HCT116 (cell line): ENCODE measurements at places on chromosomes 6 and 20. TPM values are rescaled to one million over a fixed set of nuclear protein-coding genes. Genes with fewer than 3 reads are reported as not detected.

- DNase-seq, result no peak
Observed at GRCh38 chr20:25750220-25750764, 53.6 kb upstream of the ZNF337 start.

- no peak for DNase-seq
Observed at GRCh38 chr6:73236144-73236750, 11.0 kb upstream of the KHDC1L start.

DNA sequence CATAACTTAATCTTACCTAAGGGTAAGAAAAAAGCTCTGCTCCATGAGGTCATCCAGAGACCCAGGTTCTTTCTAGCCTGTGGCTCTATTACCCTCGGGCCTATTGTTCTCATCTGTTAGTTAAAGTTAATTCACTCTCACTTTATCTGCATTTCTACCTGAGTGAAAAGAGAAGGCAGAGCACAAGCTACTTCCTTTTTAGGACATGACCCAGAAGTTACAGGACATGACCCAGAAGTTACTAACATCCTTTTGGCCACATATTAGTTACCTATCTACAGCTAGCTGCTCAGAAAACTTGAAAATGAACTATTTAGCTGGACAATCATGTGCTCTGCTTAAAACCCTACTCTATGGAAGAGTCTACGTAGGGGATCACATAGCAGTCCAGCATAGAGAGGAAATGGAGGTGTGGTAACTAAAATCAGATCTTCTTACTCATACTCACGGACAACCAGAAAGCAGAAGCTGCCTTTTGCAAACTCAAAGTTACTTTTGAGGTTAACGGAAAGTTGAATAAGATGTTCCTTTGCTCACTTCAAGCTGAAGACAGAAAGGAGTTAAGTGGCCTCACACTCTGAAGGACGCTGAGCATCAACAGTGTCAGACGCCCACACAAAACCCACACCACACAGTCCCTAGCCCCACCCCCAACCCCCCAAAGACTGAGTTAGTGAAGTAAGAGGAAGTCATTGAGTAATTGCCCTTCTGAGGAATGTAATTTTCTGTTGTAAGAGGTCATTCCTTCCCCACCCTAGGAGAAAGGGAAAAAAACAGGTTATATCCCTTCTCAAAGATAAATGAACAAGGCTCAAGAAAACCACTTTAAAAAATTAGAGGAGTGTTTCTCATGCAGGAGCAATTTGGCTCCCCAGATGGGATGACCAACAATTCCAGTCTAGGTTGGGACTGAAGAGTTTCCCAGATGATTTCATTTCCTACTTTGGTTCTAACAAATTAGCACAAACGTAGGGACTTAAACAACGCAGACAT lies 45.9 kb upstream of the TAB2 start:
- no peak for DNase-seq

- no peak for DNase-seq
Observed at GRCh38 chr6:33450434-33450833, 3.9 kb upstream of the ZBTB9 start.

DNA sequence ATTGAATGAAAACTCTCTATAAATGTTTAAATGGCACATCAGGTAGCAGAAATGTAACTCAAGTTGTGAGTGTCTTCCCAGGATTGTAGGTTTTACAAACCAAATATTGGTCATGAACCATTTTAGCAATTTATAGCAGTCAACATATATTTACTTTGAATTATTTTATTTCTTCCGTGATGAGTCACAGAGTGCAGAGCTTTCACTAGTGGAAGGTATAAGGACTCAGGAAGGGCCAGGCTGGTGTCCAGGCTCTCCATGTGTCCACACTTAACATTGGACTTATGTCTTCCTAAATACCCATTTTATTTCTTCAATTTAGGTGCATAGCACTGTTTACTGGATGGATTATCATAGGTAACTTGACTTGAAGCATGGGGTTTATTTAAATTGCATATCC lies 120.9 kb downstream of the OLIG3 start:
- no peak for DNase-seq

DNA sequence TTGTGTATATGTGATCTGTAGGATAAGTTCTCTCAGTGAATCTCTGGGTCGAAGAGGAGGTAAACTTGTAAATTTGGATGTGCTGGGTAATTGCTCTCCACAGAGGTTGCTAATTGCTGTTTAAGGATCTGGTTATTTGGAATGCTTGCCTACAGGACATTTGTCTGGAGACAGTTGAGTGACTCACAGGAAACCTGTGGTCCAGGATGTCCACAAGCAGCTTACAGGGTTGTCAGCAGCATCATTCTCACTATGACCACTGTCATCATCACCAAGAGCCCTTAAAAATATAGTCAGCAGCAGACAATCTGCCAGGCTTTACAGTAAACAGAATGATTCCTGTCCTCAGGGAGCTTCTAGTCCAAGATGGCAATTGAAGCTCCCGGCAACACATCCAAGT lies 31.2 kb upstream of the KCNK5 start:
- no peak for DNase-seq

DNA sequence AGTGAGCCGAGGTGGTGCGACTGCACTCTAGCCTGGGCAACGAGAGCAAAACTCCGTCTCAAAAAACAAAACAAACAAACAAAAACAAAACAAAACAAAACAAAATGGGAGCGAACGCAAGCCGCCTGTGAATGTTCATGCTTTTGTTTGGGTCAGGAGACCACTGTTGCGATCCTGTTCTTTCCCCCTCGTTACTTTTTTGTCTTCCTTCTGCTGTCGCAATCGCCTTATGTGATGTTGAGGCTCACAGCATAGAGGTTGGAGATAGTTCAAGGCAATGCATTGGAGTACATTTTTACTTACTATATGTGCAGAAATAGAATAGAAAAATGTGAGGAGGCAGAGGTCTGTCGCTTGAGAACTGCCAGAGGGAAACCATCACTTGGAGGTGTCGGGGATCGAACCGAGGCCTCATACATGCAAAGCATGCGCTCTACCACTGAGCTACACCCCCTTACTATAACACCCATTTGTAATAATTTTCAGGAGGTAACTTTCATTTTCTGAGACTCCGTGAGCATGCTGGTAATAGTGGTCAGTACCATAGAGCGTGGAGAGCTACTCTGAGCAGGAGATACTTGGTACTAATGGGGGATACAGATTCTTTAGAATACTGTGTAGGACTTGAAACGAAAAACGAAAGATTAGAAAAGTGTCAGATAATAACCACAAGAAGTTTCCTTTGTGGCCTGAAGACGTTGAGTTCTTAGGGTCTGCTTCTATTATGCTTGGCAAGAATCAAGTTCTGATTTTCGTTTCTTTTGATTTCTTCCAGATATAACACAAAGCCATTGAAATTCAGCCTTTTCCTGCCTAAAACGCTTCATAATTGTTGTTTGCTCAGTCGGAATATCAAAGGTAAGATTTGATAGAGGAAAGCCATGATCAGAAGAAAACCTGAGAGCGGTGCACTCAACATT lies 121.1 kb downstream of the TRIM27 start:
- DNase-seq, result peak; percentile 58

GRCh38 chr20:46599227-46599987 lies 49.0 kb upstream of the OCSTAMP start:
- no peak for DNase-seq

DNA sequence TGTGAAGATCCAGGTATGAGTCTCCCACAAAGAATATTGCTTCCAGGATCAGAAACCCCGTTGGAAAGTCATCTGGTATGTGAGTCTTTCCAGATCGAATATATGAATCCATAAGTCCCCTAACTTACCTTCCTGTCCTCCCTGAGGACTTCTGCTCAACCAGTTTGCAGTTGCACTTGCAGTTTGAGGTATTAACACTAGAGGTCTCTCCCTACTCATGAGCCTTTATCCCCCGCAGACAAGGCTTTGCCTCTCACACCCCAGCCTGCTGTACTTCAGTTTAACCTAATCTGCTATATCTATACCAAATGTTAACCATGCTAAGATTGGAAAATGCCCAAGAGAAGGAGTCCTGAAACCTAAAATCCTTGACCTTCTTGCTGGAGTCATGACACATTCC lies 135.3 kb upstream of the DEFB112 start:
- DNase-seq, result no peak

DNA sequence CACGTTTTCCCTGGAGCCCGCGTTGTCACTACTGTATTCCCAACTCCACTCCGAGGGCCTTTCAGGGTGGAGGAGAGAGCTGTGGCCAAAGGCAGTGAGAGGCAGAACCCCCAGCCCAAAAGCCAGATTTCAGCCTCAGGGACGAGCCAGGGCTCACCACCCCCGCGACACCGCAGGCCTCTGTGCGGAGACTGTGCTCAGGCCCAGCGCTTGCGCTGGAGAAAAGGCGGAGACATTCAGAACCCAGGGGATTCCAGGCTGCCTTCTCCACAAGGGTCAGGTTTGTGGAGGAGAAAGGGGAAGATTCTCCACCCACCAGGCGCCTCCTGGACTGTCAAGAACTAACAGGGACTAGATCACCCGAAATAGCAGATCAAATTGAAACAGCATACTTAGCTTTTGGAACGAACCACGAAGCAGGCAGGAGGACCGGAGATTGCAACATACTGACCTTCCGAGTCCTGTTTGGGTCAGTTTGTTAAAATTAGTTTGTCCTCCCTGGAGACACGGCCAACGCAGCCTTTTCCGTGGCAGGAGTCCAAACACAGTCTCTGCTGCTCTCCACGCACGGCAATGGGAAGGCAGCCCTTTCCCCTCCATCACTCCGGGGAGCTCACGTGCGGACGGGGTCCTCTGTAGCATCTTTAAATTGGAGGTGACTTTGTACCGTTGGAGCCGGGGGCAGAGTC lies 14.4 kb downstream of the DLL1 start:
- no peak for DNase-seq

- no peak for DNase-seq
Observed at GRCh38 chr20:62045529-62046285, 20.0 kb downstream of the TAF4 start.

DNA sequence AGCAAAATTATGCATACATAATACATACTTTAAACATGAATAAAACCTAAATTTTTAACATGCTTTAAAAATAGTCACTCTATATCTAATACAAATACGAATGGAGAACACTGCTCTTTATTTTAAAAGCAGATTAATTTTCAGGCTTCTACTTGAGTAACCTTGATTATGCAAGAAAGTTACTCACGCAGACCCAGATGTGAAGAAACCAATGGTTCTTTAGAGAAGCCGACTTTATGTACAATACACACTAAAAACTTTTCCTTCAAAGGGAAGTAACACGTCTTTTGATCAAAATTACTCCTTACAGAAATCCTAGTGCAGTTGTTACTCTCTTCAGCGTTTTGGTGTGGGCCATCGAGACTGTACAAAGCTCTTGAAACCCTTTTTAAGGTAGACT lies 136.9 kb upstream of the SLC22A16 start:
- no peak for DNase-seq

- DNase-seq, result no peak
Observed at GRCh38 chr6:106799031-106799894, 169.9 kb downstream of the QRSL1 start.

DNA sequence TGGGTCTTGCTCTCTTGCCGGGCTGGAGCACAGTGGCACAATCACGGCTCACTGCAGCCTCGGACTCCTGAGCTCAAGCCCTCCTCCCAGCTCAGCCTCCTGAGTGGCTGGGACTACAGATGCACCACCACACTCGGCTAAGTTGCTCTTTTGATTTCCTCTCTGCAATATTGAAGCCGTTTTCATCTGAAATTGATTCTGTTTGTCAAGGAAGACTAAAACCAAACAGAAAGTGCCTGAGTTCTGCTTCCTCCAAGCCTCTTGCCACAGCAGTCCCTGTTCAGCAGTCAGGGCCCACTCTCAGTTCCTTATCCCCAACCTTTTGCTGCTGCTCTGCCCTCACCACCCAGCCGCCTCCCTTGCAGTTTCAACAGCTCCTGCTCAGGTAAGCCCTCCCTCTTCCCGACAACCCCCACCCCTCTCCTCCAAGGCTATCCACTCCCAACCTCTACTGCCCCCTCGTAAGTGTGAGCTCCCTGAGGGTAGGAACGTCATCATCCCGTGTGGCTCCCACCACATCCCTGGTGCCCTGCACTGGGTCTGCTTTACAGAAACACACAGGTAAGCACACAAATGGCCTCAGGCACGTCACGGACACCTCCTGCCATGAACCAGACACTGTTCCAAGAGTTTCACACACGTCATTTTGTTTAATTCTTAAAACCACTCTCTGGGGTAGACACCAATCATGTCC lies 70.7 kb upstream of the TAB2 start:
- no peak for DNase-seq

GRCh38 chr6:161133963-161134362 lies 139.9 kb downstream of the AGPAT4 start:
- DNase-seq, result no peak

GRCh38 chr6:40427196-40427595 lies 160.0 kb downstream of the LRFN2 start:
- DNase-seq, result no peak

DNA sequence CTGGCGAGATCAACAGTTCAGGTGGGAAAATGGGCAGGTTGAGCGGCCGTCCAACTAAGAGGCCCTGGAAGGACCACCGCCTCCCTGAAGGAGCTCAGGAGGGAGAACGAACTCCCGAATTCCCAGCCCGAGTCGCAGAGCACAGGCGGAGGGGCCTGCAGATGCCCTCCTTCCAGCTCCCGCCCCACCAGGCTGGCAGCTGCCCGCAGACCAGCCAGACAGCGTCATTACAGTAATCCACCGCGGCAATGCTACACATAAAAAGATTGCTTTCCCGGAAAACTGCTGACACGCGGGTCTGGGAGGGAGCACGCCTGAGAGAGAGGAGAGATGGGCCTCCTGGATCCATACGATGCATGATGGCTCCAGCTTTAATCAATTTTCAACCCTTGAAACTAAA lies 30.5 kb upstream of the SLCO4A1 start:
- no peak for DNase-seq

DNA sequence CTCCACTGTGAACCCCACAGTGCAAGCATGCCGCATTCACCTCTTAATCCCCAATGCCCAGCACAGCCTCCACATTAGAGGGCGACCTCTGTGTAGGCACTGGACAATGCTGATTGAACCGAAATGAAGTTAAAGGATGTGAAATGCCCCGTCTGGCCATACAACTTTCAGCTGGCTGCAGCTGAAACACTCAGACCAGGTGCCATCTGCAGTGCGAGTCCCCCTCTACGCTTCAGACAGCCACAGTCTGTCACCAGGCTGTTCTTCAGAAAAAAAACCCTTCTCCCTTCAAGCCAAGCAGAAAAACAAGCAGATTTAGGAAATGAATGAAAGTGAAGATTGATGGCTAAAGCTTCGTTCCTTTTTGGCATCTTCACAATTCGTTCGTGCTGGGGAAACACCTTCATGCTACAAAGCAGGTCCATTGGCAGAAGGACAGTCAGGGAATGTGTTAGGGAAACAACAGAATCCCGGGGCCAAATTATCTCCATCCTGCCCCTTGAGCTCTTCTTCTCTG lies 44.7 kb downstream of the TNFAIP3 start:
- no peak for DNase-seq

Gene ZC3H12D
- 0.30 TPM for total RNA-seq

Gene PRSS16
- total RNA-seq, result 14.5 TPM

Gene PAX1
- not detected for total RNA-seq

Gene TSPO2
- total RNA-seq, result not detected

Gene VWA7
- total RNA-seq, result 14.6 TPM

Gene PLCB1
- total RNA-seq, result 15.8 TPM

Gene HLA-DRB1
- 2.7 TPM for total RNA-seq

Gene LPA
- not detected for total RNA-seq

Gene CNR1
- not detected for total RNA-seq
